ENCODE measurements at places on chromosomes 12 and 14.

GRCh38 chr14:86055512-86056075 lies 525.6 kb downstream of the FLRT2 start:
- no peak for DNase-seq

- DNase-seq: peak; percentile 38
Measured at GRCh38 chr14:29805415-29806123, 122.1 kb downstream of the PRKD1 start.

GRCh38 chr12:114215746-114216145 lies 190.2 kb downstream of the TBX5 start:
- no peak for DNase-seq

DNA sequence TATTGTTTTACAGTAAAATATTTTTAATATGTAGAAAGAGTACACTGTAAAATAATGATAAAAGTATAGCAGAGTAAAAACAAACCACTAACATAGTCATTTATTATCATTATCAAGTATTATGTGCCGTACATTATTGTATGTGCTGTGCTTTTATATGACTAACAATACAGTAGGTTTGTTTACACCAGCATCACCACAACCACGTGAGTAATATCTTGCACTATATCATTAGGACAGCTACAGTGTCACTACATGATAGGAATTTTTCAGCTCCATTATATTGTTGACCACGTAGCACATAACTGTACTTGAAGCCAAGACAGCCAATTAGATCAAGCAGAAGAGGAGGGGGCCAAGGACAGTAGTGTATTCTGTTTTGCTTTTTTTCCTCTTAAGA lies 415.4 kb downstream of the RAD51B start:
- no peak for DNase-seq

DNA sequence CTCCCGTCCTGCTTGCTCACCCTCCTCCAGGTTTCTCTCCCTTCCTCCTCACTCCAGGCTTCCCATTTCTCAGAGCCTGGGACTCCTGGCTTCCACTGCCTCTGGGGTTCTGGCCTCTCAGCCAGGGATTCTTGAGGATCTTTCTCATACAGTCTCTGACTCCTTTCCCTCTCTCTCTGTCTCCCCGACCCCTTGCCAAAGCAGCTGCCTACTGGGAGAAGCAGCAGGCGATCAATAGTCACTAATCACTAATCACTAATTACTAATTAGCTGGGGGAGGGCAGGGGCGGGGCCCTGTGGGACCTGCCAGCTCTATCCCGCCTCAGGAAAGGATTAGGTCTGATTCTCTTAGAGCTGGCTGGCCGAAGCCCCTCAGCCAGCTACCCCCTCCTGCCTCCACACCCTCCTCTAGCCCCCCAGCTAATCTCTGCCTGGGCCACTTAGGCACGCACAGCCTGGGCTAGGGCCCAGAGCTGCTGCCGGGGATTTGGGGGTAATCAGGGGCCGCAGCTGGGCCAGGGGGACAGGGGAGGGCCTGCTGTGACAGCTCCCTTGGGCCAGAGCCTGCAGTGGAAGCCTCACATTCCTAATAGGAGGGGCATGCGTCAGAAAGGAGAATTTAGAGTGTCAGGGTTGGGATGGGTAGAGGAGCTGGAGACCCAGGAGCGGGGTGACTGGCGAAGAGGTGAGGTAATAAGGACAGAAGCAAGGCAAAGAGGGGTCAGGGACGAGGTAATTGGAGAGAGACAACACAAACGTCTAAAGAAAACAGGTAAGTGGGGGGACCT lies 2.8 kb downstream of the NXPH4 start:
- DNase-seq: no peak

- peak; percentile 11 for DNase-seq
Measured at GRCh38 chr12:16385782-16386646, 38.6 kb downstream of the MGST1 start.

Data from K562 (cell line).